ENCODE measurements at places on chromosomes 7 and 10.

DNA sequence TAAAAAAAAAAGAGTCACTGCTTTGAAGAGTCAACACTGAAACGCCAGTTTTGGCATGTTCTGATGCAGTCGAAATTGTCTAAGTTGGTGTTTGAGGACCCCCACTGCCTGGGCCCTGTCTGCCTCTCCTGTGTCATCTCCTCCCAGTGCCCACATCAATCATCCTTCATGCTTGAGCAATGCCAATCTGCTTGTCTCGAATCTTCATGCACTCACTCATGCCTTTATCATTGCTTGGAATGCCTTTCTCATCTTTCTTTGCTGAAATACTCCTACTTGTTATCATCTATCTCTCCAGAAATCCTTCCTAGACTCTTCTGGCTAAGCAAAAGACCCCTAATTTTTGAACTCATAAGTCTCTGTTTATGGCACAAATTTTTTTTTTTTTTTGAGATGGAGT, 42.1 kb upstream of the PLPP4 start:
- DNase-seq = no peak

DNA sequence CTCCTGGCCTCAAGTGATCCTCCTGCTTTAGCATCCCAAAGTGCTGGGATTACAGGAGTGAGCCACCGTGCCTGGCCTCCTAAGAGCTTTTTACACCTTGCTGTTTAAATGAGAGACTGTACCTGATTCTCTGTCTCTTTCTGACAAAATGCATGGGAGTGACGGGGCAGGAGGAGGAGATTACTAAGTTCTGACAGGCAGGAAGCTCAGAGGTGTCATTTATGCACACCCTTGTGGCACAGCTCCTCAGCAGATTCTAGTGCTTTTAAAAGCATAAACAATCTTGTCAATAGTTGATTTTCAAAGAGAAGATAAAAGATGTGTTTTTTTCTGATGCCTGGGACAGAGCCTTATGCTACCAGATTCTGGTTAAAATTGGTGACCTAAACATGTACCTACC, 39.7 kb upstream of the STEAP4 start:
- no peak for DNase-seq

GRCh38 chr7:105664816-105665525, 83.7 kb upstream of the EFCAB10 start:
- DNase-seq = no peak

DNA sequence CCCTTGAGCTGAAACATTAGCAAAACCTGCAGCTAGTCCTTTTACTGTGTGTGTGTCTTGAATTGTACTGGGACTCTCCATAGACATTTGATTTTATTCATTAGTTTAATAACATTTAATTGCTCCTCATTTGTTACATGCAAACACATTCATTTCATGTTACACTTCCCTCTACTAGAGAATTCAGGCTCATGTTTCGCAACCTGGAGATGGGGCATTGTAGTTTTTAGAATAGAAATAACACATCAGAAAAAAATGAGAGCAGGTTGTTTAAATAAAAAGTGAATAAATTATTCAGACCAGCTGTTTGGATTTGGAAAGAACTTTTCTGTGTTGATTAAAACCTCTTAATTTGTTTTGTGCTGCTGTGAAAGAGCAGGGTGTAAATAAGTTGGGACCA, 243.9 kb downstream of the ETV1 start:
- DNase-seq = no peak

DNA sequence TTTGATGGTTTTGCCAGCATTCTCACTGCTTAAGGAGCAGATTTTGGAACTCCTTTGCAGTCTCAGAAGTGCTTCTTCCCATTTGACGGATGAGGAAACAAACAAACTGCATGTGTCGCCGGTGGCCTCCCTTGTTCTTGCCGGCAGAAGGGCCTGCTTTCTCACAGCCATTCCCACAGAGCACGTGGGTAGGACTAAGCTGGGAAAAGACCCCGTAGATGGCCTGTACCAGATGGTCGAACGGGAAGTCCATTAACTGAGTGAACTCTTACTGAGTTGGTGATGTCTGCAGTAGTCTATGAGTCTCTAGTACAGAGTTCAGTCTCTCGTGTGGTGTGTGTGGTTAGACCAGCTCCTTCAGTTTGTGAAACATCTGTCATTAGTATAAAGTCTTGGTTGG, 131.9 kb downstream of the TRRAP start:
- DNase-seq = no peak

GRCh38 chr10:12198156-12198555, 2.2 kb downstream of the CDC123 start:
- DNase-seq = no peak
